Heart left ventricle (tissue), 16 donors: ENCODE measurements at places on chromosomes 13 and 19. TPM values are rescaled to one million over a fixed set of nuclear protein-coding genes. Genes with fewer than 3 reads are reported as not detected.

Gene TSHZ3
- 2.9 TPM for total RNA-seq

Gene LGALS14
- total RNA-seq, result not detected

Gene CYP4F8
- total RNA-seq, result not detected

Gene ZNF564
- total RNA-seq, result 10.1 TPM

Gene TLE6
- 0.44 TPM for total RNA-seq

Gene C3
- 80.3 TPM for total RNA-seq

Gene HCST
- 2.3 TPM for total RNA-seq

GRCh38 chr13:29847501-29847983 is 2.9 kb downstream of the UBL3 start:
- DNase-seq, result no peak

- DNase-seq, result no peak
These were observed 612.6 kb downstream of the DACH1 start for GRCh38 chr13:71254384-71254783.

DNA sequence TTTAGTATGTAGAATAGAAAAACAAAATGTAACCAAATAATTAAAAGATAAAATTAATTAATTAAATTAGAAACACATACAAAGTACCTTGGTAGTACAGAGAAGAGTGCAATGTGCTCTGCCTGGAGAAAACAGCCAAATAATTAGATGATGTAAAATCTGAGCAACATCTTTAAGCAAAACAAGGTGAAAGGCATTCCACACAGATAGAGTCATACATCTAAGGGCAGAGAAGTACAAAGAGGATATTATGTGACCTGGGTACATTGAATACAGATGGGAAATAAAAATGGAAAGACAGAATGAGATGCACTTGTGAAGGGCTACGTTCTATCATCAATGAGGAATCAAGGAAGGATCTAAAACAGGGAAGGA is 25.2 kb upstream of the FNDC3A start:
- DNase-seq, result no peak

- DNase-seq, result no peak
These were observed 9.7 kb downstream of the PTBP1 start for GRCh38 chr19:806815-807421.

- no peak for DNase-seq
These were observed 344.4 kb downstream of the SUCLA2 start for GRCh38 chr13:47656651-47657050.

GRCh38 chr13:110240943-110241342 is 66.0 kb downstream of the COL4A1 start:
- no peak for DNase-seq

DNA sequence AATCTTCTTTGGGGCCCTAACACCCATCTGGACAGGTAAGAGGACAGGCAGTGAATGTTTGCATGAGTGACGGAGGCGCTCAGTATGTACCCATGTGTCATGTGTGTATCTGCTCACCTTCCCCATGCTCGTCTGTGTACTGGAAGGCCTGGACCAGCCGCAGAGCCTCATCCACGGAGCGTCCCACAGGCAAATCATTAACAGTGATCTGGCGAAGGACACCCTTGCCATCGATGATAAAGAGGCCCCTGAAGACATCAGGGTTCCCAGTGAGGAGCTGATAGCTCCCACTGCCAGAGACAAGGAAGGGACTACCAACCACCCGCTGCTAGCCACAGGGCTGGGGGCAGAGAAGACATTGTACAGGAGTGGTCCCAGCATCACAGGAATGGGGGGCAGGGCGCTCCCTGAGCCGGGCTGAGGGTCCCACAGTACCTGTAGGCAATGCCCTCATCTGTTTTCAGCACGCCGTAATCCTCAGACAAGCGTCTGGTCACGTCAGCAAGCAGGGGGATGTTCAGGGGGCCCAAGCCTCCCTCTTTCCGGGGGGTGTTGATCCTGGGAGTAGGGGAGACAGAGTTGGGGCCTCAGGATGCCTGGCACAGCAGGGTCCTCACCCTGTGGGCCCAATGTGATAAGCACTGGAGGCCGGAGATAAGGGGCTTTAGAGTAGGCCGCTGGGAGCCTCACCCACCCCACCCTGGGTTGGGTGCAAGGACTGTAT is 1.7 kb downstream of the PRDX2 start:
- no peak for DNase-seq

GRCh38 chr13:93411186-93411680 is 184.6 kb downstream of the GPC6 start:
- DNase-seq, result no peak

GRCh38 chr13:105607016-105607415 is 928.4 kb downstream of the EFNB2 start:
- no peak for DNase-seq

- peak; percentile 89 for DNase-seq
These were observed 67.1 kb downstream of the RASA3 start for GRCh38 chr13:114065141-114065925.
